NCI-H345 (cell line): ENCODE measurements at places on chromosomes 2 and 18.

DNA sequence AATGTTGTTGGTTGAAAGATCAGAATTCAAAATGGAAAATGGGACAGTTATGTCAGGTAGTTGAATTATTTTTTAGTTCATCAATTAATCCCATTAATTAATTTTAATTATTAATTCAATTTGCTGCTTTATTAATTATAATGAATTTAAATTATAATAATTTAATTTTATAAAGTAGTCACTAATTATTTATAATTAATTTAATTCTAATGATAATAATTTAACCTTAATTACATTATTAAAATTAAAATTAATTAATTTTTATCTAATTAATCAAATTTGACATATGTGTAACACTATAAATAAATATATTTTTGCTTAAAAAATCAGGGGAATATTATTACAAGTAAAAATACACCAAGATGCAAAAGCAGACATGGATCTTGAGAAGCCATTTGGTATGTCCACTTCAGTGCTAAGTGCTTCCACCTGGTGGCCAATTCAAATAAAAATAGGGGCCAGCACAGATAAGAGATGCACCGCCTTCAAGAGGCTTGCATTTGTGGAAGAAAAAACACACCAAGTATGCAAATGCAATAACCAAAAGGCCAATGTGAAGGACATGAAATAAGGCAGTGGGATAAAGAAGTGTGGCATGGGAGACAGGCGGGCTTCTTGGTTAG lies 73.2 kb downstream of the MBP start:
- DNase-seq = peak; percentile 45

DNA sequence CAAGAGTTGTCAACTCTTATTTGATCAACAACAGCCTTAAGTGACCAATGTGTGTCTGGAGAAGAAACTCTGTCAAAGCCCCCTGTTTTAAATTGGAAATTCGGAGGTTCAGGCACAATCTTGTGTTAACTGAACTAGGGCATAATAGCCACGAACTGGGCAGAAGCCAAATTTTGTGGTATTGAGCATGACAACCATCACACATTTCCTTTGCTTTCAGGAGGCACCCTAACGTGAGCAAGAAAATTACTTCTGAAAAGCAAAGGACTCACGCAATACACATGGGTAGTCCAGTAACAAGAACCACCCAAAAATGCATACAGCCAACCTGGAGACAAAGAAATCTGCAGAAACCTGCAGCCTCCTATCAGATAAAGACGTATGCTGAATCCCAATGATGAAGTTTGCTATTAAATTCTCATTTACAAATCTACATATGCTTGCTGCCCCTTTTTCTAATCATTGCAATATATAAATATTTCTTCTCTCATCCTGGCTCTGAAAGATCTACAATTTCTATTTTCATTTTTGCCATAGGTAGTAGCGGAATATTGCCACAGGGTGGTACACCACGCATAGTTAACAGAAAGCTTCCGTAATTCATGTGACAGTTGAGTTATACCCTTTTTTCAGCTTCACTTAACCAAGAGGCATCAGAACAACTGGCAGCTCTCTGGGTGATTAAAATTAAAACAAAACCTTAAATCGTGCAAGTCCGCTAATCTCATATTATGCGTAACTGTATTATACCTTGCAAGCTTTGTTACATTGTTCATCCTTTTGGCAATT lies 495.8 kb downstream of the NRXN1 start:
- DNase-seq = peak; percentile 66

GRCh38 chr18:74608681-74609080 lies 11.0 kb downstream of the ZNF407 start:
- no peak for DNase-seq

DNA sequence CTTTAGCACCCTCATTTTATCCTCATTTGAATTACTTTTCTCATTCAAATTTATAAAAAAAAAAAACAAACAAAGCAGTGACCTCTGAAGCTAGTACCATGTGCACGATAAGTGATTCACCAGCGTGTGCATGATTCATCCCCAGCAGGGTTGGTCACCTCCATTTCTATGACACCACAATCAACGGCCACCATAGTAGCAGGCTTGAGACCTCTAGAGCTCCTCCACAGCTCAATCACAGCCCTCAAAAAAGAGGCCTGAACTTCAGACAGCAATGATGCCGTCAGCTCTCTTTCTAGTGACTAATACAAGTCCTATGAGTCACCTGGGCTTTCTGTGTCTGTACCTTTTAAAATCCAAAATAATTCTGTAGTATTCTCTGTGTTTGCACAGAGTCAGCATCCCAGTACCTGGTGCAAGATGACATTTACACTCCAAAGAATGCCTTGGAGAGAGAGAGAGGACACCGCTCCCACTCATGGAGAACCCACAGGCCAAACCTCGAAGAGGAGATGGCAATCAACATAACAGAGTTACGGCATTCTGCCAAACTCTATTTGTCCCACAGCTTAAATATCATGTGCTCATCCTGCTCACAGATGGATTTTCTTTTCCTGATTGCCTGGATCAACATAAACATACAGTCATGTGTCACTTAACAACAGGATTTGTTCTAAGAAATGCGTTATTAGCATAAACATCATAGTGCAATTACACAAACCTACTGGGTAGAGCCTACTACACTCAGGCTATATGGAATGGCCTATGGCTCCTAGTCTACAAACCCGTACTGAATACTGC lies 58.7 kb downstream of the L3MBTL4 start:
- DNase-seq = no peak

- no peak for DNase-seq
Observed at GRCh38 chr2:159750873-159751272, 38.6 kb downstream of the MARCHF7 start.

DNA sequence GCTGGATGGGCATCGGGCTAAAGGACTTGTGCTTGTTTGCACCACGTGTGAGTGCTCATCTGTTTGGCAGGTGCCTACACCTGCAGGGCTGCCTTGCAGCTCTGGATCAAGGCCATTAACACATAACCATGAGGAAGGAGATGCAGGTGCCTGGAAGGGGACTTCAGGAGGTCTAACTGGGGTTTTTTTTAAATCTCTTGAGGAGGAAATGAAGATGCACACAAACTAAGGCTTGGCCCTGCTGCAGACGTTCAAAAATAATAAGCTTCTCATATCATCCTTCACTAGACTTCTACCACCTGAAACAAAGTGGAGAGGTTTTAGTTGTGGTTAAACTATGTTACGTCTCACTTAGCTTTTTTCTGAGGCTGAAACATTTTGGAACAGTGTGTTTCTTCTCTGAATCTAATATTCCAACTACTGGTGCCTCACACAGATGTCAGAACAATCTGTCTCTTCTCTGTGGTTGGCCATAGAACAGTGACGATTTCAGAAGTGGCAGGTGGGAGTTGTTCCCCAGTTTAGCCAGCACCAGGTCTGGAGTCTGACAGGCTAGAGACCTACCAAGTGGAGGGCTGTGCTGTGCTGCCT lies 36.5 kb downstream of the BCL2L11 start:
- DNase-seq = peak; percentile 67

GRCh38 chr2:24086241-24086640 lies 1.6 kb upstream of the TP53I3 start:
- no peak for DNase-seq

GRCh38 chr18:46650681-46651080 lies 6.3 kb downstream of the LOXHD1 start:
- DNase-seq = no peak

- DNase-seq = no peak
Observed at GRCh38 chr2:11175293-11175795, 20.1 kb downstream of the SLC66A3 start.

DNA sequence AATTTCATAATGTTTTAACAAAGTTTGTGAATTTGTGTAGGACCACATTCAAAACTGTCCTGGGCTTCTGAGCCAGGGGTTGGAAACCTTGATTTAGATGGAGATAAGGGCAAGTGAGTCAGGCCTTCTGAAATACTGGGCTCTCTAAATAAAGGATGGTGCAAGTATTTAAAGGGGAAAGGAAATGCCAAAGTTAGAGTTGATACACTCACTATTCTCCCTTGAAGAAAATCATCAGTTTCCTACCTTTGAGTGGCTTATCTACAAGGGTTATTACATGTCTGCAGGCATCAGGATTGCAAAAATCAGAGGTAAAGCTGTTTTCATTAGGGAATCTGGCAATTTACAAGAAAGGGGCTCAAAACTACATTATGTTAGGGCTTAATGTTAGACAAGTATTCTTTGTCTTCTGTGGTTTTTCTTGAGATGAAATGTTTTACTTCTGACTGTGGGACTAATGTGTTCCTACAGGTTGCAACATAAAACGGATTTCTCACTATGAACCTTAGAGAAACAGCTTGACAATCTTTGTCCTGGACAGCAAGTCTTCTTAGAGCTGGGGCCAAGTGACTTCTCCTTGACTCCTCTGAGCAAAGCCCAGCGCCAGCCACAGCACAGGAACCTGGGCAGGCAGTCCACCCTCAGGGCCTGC lies 31.1 kb downstream of the RNU4ATAC start:
- DNase-seq = no peak

DNA sequence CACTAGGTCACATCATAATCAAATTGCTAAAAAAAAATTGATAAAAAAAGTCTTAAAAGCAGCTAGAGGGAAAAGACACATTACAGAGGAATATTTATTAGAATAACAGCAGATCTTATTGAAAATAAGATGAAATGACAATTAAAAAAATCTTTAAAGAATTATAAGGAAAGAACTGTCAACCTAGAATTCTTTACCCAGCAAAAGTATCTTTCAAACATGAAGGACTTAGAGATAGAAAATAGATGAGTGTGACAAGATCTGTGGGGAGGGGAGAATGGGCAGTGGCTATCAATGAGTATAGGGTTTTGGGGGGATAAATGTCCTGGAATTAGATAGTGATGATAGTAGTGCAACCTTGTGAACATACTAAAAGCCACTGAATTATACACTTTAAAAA lies 26.5 kb upstream of the RNF103 start:
- no peak for DNase-seq

DNA sequence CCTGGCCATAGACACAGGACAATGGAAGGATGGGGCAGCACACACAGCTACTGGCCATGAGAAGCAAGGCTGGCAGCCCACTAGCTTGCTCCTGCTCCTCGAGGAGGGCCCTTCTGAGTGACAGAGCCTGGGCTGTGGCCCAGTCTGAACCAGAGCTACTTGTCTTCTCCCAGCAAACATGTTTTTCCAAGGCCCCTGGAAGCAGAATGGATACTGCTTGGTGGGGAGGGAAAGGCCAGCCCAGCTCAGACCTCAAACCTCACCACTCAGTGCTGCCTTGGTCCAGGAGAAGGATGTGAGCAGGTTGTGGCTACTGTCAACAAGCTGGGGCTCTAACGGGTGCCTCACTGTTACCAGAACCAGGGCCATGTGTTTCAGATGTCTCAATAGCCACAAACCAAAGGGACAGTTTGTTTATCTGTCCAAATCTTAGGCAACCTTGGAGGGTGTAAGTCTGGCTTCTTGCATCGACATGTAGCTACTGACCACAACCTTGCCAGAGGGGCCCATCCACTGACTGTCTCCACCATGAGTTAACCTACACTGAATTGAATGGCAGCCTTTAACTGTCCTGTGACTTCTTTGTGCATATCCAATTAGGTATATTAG lies 98.6 kb downstream of the TGFA start:
- DNase-seq = no peak

- no peak for DNase-seq
Observed at GRCh38 chr2:45242161-45242741, 233.0 kb upstream of the SIX2 start.

DNA sequence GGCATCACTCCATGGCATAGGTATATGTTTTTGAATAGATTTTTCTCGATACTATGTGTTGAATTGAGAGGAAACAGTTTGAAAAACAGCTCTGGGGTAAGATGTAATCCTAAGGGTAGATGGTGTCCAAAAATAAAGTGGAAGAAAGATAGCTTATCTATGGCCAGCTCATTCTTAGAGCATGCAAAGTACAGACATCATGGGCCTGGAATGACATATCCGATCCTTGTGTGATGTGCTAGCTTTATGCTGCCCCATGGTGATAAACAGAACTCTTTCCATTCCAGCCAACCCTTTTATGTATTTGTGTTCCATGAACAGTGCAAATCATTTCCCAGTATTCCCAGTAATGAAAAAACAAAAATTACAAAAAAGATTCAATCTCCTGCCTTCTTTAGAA lies 390.2 kb upstream of the NXPH2 start:
- no peak for DNase-seq

GRCh38 chr2:166060191-166060590 lies 67.6 kb downstream of the SCN1A start:
- DNase-seq = no peak

DNA sequence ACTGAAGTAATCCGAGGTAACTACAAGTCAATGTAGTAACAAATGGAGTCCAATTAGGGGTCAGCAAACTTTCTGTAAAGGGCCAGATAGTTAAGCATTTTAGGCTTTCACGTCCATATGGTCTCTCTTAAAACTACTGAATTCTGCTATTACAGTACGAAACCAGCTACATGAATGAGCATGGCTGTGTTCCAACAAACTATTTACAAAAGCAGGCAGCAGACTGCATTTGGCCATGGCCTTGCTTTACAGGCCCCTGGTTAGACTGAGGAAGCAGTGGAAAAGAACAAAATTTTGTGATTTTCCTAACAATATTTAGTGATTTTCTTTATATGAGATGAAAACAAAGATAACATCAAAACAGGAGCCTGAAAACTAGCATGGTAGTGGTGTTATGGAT lies 64.0 kb downstream of the RTN4 start:
- no peak for DNase-seq

DNA sequence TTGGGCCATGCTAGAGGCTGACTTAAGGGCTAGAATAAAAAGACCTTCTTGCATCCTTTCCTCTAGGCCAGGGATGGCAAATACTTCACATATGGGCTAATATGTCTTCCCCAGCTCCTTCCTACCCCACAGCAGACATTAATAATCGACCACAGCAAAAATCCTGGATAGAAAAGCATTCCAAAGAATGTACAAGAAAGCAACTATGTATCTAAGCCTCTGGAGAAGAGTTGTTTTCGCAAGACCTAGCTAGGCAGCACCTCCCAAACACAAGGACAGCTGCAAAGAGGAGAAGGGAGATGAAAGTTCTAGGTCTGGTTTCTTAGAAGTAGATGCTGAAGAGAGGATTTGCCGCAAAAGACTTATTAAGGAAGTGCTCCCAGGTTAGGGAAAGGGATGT lies 372.6 kb downstream of the SLC4A3 start:
- DNase-seq = no peak
